Stimulated activated CD4-positive, alpha-beta T cell treated with anti-CD3 and anti-CD28 coated beads, TNF-alpha, amount 100 ng/mL, for 48 hours (primary cell): ENCODE measurements at places on chromosomes 7 and 10.

DNA sequence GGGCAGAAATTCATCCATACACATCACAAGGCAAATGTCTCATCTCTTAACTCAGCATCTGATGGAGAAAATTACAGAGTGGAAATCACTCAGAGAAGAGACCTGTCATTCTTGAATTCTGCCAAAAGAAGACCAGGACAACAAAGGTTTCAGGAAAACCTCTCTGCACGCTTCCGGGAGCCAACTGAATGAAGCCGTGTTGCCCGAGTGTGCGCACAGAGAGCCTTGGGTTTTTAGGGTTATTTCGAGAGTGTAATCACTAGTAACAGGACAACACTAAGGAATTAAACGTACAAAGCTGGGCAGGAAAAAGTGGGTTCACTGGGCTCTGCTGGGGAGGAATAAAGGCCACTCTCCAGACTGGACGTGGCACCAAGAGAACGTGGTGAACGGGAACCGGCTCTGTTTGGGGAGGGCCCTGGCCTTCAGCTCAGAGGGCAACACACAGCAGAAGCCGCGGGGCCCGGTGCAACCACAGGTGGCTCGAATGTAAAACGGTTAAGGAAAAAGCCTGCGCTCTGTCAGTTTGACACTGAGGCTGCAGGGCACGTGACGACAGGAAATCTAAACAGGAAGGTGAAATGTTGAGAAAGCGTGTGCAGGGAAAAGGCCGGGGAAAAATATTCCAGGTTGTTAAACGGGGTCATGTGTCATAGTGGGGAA is 331.5 kb downstream of the DNAJB6 start:
- no peak for DNase-seq

GRCh38 chr7:41339913-41340676 is 362.8 kb downstream of the INHBA start:
- DNase-seq: no peak

GRCh38 chr7:24764972-24765744 is 7.9 kb upstream of the GSDME start:
- no peak for DNase-seq

DNA sequence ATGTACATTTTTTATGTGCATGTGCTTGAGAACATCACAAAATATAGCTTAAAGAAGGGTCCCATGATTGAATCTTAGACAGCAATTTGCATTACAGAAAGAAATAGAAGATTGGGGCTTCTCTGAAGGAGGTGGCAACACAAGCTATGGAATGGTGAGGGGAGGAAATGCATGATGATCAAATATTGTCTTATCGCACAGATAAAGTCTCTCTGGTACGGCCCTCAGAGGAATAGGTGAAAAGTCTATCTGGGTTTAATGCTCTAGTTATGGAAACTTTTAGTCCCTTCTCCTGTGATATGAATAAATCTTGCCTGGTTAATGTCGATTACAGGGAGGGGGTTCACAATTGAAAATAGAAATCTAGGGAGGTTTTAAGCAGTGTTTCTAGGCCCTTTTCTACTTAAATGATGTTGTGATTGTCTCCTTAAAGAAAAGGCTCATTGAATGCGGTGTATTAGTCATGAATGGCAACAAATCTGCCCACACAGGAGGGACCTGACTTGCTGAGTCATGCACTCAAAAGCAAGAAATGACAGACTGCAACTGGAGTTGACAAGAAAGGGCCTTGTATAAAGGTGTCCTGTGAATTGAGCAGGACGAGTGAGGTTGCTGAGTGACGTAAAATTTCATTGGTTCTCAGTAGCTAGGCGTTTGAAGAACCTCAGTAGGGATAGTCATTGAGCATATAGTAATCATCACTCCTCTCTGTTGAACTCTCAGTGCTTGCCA is 133.4 kb upstream of the CSTF2T start:
- DNase-seq: no peak

GRCh38 chr10:45425621-45426563 is 51.9 kb downstream of the ALOX5 start:
- no peak for DNase-seq

- no peak for DNase-seq
Observed at GRCh38 chr10:62707810-62708209, 96.7 kb upstream of the ADO start.

GRCh38 chr7:155223503-155223902 is 74.2 kb upstream of the INSIG1 start:
- no peak for DNase-seq

- DNase-seq: no peak
Observed at GRCh38 chr10:62560201-62560819, 186.1 kb downstream of the ZNF365 start.

DNA sequence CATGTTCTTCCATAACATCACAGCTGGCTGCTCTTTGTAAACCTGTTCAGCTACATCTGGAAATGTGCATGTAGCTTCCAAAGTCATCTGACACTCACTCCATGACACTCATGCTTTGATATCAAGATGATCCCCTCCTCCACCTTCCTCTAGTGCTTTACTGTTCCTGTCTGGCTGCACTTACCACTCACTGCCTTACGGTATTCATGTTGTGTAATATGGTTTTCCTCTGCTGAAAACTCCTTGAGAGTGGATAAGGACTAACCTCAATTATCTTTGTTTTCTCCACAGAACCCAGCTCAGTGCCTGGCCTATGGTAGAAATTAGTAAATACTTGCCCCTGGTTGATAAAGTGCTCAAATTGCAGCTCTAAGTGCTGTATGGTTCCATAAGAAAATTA is 483.9 kb downstream of the HTR7 start:
- no peak for DNase-seq

DNA sequence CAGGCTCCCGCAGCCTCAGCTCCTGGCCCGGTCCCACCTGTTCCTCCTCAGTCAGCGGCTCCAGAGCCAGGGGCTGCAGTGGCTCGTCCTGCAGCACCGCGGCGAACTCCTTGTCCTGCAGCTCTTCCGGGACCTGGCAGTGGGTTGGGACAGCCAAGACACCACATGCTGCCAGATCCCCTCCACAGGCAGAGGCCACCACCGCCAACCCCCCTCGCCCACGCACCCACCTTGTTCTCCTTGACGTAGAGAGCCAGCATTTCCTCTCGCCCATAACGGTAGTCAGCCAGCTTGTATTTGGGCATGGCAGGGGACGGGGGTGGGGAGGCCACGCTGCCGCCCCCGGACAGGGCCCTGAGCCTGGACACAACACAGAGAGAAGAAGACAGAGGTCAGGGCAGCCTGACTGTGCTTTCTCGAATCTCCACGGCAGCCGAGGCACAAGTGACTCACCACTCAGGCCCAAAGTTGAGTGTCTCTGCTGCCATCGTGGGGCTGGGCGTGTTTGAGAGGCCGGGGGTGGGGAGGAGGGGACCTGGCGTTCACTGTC is 6.2 kb downstream of the GIGYF1 start:
- no peak for DNase-seq

DNA sequence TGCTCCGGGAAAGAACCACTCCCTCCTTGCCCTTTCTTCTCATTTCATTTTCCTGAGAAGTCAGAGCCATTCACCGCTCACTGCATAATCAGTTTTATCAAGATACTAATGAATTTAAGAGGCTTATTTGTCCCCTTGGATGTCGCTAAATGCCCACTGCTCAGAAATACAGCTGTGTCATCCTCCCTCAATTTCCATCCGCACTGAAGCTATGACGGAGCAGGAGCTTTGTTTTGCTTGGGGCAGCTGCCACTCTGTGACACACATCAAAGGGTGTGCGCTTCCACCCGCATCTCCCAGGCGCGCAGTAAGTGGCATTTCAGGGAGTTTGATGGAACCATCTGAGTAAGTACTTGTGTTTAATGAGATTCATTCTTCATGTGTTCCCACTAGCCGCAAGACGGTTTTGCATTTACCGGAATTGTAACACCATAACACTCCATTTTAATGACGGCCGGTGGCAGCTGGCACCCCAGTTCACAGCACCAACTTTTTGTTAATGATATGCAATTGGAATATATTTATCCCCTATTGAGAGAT is 103.8 kb upstream of the PARD3 start:
- no peak for DNase-seq

GRCh38 chr7:107696330-107696946 is 35.8 kb downstream of the SLC26A4 start:
- DNase-seq: no peak

- no peak for DNase-seq
Observed at GRCh38 chr10:59373071-59373470, 10.7 kb upstream of the FAM13C start.

DNA sequence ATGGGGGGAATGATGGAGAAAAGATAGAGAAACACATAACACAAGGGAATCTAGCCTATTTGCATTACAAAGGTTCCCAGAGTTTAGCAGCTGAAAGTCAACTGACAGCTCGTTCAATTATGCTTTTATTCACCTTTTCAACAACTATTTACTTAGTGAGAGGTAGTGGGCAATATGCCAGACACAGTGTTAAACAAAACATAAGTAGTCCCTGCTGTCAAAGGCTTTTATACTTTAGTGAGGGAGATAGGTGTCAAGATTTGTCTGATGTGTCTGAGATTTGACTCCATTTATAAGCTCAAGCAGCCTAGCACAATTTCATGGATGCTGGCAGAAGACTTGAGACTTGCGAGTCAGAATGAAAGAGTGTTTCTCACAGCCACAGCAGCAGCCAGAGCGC is 549.0 kb upstream of the VSTM2A start:
- no peak for DNase-seq

- DNase-seq: no peak
Observed at GRCh38 chr7:133290676-133291333, 37.9 kb downstream of the EXOC4 start.

GRCh38 chr7:116052006-116052405 is 21.4 kb upstream of the TFEC start:
- no peak for DNase-seq

DNA sequence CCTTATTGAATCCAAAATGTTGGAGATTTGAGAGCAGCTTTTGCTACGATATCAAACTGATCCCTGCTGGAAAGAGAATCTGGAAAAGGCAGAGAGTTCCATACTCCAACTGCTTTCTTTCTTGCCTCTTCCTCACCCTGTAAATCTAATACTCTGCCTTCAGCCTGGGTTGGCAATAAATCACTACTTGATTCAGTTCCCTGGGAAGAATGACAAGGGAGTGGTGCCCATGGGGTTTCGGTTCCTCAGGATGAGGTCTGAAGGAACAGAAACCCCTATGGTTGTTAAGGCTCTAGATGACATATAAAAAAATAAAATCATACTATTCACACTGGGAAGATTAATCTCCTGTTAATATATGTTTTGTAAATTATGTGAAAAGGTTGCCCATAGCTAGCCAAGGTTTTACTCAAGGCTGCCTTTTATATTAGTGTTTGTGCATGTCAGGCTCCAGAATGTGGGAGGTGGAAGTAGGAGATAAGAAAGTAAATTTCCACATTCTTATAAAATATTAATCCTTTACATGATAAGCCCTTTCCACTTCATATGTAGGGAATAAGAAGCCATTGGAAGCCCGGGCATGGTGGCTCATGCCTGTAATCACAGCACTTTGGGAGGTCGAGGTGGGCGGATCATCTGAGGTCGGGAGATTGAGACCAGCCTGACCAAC is 106.2 kb upstream of the CACNA2D1 start:
- DNase-seq: no peak

- no peak for DNase-seq
Observed at GRCh38 chr10:121378251-121378801, 219.9 kb downstream of the FGFR2 start.
